ENCODE measurements at places on chromosomes 3 and 15.
A peak's percentile ranks its signal among the peaks of the same experiment; 100 is the strongest.

- no peak for DNase-seq
These were observed 299.6 kb downstream of the CACNA2D3 start for GRCh38 chr3:54421943-54422342.

GRCh38 chr3:45858809-45859543 lies 17.1 kb upstream of the LZTFL1 start:
- no peak for DNase-seq

DNA sequence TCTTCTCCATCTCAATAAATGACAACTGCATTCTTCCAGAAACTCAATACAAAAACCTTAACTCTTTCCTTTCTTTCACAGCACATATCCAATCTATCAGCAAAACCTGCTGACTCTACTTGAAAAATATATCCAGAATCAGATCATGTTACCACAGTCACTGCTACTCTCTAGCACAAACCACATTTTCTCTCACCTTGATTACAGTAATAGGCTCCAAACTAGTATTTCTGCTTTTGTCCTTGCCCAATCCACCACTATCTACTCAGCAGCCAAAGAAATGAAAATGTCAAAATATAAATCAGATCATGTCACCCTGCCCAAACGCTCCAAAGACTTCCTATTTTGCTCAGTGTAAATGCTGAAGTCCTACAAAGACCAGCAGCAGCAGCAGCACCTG lies 15.2 kb downstream of the TMCC1 start:
- no peak for DNase-seq

DNA sequence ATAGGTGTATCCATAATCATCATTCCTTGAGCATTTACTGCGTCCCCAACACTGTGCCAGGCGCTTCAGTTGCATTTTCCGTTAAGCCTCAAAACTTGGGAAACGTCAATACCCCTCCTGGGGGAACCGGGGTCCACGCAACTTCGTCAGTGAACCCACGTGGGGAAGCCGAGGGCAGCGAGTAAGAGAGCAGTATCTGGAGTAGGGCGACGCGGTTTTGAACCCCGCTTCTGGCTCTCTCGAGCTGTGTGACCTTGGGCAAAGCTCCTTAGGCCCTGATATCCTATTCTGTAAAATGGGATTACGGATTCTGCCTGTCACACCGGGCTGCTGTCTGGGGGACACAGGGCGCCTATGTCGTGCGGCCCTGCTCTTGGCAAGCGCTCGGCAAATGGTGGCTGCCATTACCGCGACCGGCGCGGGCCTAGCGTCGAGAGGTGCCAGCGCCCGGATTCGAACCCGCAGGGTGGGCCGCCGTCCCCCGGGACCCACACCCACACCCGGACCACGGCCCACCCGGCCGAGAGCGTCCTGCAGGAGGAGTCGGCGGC lies 590 bp downstream of the POLG start:
- DNase-seq = no peak

DNA sequence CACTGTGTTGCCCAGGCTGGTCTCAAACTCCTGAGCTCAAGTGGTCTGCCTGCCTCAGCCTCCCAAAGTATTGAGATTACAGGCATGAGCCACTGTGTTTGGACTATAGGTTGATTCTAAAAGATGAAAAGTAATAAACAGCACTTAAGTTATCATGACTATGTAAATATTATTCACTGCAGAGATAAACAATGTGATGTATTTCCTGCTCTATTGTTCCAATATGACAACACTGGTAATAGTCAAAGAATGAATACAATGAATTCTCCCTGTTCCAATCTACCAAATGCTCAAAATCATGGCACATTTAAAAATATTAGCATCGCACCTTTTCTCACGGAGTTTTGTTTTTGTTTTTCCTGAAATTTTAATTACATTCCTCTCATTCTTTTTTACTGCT lies 36.8 kb upstream of the TBL1XR1 start:
- no peak for DNase-seq

DNA sequence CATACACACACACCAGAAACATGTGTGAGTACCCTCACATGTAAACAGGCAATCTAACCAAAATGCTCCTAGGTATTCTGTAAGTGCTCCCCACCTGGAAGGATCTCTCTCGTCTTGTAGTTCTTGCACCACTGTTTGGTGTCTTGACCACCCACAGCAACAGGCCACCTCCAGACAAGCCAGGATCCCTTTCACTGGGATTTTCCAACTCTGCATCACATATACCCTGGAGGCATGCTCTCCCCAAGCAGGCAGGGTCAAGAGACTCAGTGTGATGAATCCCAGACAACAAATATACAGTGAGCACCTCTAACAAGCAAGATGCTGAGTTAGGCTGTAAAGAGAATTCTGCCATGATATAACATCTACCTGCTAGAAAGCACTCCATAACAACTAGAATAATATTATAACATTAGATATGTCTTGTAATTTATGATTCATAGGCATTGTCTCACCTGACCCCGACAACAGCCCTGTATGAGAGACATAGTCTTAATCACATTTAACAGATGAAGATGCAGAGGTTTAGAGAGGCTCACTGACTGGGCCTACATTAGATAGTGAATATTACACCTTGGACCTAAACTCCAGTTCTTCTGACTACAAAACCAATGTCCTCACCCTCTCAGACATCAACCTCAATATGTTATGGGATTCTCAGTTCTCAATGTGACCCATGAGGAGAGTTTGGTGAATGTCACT lies 76.5 kb upstream of the BCL6 start:
- DNase-seq = no peak

DNA sequence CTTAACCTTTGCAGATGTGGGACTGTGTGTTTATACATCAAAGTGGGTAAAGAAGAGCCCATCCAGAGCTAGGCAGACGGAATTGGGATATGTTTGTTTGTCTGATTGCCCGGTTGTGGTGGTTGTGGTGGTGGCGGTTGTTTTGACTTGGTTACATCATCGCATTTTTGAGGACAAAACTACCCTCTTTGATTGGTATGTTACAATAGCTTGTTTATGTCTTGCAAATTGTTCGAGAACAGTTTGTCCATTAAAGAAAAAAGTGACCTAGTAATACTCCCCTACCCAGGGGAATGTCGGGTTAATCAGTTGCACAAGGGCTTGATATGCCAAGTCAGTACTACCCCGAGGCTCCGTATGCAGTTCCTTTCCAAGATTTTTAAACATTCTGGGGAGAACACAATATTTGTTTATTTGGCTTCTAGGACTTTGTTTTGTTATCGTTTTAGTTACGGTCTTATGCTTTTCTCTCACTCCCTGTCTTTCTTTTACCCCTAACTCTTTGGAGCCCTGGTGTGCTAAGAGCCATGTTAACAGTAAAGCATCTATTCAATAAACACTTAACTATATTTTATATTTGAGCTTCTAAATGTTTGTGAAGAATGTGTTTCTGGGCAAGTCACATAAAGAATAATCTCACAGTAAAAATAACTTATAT lies 315.4 kb downstream of the LPP start:
- peak; percentile 27 for DNase-seq

GRCh38 chr3:178491751-178492150 lies 44.5 kb upstream of the KCNMB2 start:
- no peak for DNase-seq
